ENCODE measurements at places on chromosomes 16 and 17.

DNA sequence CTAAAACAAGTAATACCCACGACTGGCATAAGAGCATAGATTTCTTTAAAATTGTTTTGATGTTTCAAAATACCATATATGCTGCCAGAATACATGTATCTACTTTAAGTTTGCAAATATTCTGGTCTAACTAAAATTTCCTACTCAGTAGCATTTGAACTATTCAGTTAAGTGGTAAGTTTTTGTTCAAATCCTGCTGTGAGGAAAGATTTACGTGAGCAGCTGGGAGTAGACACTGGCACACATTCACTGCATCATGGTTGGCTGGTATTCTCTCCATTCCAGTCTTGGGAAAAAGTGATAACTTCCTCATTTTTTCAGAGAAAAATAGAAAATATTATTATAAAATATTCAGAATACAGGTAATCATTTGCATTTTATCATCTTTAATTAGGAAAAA lies 133.6 kb downstream of the SKAP1 start:
- DNase-seq = no peak

- no peak for DNase-seq
Observed at GRCh38 chr16:20141956-20142355, 68.3 kb upstream of the GPR139 start.

- DNase-seq = no peak
Observed at GRCh38 chr17:69525920-69526841, 111.7 kb downstream of the MAP2K6 start.

- DNase-seq = no peak
Observed at GRCh38 chr17:48970224-48970623, 1.8 kb upstream of the GIP start.

DNA sequence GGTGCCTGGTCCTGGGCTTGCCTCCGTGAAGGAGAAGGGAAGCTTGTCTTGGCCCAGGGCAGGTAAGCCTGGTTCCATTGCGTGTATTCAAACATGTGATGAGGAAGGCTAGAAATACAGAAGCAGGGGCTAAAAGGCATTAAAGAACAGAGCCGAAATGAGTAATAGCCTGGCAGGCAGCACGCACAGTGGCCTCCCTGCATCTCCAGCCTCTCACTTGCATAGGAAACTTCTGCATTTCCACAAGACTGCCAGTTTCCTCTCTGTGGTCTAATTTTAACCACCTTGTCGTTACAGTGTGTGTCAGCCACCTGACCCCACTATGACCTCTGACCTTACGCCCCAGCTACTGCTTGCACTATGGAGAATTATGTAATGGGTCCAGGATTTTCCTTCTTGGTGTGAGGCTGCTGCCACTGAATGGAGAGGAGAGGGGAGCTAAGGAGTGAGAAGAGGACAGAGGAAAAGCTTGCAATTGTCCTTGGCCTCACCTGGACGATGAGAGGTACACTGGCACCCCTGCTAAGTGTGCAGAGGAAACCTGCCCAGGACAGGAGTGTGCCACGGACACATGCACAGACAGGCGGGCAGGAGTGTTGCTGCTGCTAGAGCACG lies 32.8 kb downstream of the HIC1 start:
- no peak for DNase-seq

- DNase-seq = no peak
Observed at GRCh38 chr17:47611372-47612350, 38.1 kb upstream of the KPNB1 start.

DNA sequence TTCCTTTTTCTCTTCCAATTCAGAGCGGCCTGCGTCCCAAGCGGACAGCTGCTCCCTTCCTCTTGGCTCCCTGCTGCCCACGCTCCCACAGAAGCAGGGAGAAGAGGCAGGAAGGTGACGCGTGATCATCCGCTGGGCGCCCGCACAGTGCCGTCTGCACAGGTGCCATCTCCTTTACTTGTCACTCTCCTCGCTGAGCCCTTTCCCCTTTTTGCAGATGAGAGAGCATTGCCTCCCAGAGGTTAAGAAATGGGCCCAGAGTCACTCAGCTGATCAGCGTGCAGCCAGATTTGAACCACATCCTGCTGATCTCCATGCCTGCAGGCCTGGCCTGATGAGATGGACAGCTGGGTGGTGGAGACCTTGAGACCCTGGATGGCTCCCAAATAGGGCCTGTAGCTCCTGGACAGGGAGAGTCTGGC lies 299.8 kb downstream of the SEC14L1 start:
- DNase-seq = no peak

GRCh38 chr17:4945944-4946280 lies 2.4 kb downstream of the PFN1 start:
- DNase-seq = no peak

DNA sequence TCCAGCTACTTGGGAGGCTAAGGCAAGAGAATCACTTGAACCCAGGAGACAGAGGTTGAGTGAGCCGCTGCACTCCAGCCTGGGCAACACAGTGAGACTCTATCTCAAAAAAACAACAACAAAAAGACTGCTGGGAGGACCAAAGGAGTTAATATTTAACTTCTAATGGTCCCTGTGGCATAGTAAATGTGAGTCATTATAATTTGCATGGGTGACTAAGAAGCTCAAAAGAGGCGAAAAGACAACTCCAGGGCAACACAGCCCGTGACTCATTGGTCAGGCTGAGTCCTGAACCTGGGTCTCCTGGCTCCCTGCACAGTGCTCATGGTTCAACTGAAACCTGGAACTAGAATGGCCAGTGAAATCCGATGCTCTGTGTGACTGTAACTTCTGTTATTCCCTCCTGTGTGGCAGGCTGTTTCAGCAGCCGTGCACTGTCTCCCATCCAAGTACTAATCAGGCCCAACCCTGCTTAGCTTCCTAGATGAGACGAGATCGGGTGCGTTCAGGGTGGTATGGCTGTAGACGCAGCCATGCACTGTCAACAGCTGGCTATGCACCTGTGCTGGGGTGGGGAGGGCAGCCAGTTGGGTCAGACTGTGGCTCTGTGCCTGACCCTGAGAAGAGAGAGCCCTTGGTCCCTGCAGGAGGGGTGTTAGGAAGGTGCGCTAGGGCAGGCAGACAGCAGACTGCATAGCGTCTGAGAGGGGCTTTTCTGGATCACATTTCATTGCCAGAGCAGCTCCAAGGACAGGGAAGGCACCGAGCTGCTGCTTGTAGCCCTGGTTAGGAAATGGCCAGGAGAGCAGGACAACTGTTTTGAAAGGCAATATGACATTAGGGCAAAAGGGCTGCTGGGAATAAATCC lies 14.5 kb upstream of the GPRC5C start:
- no peak for DNase-seq

Measured in activated CD4-positive, CD25-positive, alpha-beta regulatory T cell (primary cell).